Right ventricle myocardium superior (tissue), 1 donor: ENCODE measurements at places on chromosomes 7 and 10.

DNA sequence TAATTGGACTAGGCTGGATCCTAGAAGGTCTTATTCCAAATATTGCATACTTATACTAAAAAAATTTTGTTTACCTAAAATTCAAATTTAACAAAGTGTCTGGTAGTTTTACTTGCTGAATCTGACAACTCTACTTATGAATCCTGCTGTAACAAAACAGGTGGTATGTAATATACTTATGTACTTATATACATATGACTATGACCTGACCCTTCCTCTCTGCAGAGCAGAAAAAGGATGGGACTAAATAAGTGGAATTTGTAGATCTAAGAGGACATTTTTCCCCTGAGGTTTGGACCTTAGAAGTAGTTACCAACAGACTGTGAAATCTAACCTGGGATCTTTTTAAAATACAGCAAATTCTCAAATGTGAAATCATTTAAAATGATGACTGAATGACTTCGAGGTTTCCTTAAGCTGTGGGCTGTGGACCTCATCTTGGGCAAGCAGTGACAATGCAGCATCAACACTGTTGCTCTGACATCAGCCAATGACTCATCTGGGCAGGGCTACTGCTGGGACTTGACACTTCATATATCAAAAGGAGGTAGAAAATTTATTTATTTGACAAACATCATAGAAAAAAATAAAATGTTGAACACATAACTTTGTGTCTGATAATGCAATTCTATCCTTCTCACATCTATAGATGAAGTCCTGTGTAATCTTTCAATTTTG, 73.6 kb downstream of the RELN start:
- no peak for DNase-seq

GRCh38 chr7:28067171-28067570, 113.4 kb downstream of the JAZF1 start:
- DNase-seq = no peak

- DNase-seq = no peak
Observed at GRCh38 chr10:22605168-22605567, 109.2 kb downstream of the PIP4K2A start.

DNA sequence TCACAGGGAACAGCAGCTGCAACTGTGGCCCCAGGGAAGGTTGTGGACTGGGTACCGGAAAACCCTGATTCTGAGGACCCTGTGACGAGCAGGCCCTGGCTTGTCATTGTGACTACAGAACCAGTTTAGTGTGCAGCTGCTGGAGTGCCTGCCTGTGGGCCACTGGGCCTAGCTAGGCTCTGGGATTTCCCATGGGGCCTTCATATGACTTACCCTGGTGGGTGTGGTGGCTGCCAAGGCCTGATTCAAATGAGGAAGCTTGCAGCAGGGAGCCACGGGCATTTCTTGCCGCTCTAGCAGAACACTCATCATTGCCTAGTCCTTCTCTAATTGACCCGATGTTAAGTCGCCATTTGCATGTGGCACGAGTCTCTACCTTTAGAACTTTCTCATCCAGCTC, 14.7 kb upstream of the CAMK2G start:
- peak; percentile 76 for DNase-seq

GRCh38 chr10:11011436-11011835, 6.2 kb upstream of the CELF2 start:
- DNase-seq = no peak

DNA sequence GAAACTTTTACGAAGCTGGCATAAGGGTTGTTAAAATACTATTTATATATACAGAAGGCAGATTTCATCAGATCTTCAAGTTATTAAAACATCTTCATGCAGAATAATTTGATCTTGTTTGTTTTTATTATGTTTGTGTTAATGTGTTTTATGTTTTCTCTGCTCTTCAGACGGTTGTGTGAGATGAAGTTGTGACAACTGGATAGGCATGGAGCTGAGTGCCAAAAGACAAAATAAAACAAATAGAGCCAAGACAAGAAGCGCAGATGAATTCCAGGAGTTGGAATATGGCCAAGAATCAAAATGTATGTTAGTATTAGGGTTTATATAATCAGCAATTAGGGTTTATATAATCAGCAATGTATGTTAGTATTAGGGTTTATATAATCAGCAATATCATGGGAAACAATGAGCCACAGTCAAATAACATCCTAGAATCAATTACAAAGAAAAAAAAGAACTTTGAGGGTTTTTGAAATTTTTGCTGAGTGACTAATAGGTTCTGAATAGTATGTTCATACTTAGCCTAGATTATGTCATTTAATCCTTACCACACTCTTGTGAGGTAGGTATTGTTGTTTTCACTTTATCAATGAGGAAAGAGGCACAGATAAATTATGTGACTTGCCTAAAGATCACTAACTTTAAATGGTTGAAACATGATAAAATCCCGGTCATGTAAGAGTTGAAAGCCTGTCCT, 488.0 kb upstream of the STEAP1 start:
- no peak for DNase-seq

- DNase-seq = no peak
Observed at GRCh38 chr7:74063646-74064045, 20.0 kb upstream of the LIMK1 start.

DNA sequence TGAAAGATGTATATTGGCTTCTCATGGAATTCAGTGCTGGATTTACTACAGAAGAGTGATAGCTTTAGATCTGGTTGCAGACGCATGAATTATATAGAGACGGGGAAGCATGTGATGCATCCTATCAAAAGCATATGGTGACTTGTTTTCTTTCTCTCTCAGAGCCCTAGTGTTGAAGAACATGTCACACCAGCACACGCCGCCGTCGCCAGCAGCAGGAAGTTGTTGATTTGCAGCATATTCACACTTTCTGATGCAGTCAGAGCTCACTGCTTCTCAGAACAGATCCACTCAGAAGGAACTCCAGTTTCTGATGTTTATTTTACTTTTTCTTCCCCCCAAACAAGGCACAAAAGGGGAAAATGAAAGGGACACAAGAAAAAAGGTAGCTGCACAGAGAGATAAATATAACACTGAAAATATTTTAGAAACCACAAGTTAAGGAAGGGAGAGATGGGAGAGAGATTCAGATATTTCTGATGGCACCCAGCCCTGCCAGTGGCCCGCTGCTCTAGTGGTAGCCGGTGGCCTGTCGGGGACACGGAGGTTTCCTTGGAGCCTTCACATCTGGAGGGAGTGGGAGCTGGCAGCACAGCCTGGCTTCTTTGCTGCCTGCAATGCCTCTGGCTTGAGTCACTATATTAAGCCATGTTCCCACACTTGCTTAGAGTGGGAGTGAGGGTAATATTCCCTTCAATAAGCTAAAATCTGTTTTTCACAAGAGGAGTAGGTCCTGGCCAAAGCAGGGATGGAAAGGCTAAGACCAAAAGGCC, 123.2 kb downstream of the NRP1 start:
- DNase-seq = peak; percentile 74

DNA sequence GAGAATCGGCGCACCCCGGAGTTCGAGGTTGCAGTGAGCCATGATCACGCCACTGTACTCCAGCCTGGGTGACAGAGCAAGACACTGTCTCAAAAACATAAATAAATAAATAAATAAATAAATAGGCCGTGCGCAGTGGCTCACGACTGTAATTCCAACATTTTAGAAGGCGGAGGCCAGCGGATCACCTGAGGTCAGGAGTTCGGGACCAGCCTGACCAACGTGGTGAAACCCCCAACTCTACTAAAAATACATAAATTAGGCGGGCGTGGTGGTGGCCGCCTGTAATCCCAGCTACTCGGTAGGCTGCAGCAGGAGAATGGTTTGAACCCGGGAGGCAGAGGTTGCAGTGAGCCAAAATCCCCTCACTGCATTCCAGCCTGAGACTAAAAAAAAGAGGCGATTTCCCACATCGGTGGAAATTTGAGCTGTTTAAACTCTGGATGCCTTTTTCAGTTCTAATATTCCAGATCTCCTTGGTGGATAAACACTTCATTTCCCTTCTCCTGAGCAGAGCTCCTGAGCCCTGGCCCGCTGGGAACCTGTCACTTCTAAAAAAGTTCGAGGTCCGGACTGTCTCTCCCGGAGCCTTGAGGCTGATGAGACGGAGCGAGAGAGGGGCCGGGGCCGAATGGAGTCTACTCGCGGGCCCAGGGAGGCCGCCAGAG, 2.0 kb upstream of the NFKB2 start:
- no peak for DNase-seq

DNA sequence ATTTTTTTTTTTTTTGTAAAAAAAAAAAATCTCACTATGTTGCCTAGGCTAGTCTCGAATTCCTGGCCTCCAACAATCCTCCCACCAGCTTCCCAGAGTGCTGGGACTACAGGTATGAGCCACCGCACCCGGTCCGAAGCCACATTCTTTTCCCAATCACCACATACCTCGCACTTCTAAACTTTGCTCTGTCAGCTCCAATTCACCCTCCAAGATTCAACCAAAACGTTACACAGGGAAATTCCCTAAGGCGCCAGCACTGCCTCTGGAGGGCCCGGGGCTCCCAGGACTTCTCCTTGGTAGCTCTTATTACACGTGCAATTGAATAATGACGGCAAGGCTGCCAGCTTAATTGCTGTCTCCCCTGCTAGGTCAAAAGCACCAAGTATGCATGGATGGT, 10.3 kb upstream of the DNAAF5 start:
- no peak for DNase-seq

DNA sequence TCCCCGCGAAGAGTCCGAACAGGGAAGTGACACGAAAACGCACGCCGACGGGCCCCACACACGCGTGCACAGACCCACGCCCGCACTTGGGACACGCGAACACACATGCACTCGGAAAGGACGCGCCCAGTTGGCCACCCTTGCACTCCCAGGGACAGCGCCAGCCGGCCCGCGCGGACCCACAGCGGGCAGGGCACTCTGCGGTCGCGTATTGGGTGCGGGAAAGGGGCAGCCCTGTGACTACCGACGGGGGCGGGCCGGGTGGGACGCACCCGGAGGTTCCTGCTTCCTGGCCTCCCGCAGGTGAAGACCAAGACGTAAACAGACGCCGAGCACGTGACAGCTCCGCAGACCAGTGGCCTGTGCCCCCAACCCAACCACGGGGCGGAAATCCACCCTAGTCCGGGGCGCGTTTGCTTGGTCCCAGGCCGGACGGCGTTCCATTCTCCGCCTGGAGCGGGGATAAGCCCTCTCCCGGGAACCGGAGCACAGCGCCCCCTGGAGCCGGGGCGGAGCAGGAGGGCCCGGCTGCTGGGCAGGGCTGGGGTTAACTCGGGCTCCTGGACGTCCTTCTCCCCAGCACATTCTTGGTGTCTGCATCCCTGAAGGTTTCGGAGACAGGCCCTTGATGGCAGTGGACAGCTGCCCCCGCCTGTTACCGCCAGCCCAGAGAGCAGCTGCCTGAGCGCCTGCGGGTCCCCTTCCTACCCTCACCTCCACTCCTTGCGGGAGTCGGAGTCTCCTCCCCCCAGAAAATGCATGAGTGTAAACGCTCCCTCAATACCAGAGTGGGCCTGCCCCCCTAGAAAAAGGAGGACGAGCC, 2.0 kb upstream of the LZTS2 start:
- peak; percentile 87 for DNase-seq

DNA sequence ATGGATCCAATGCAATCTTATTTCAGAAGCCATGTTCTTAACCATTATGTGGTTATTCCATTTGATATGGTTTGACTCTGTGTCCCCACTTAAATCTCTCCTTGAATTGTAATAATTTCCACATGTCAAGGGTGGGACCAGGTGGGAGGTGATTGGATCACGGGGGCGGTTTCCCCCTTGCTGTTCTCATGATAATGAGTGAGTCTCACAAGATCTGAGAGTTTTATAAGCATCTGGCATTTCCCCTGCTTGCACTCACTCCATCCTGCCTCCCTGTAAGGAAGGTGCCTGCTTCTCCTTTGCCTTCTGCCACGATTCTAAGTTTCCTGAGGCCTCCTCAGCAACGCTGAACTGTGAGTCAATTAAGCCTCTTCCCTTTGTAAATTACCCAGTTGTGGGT, 32.0 kb upstream of the TSPAN13 start:
- DNase-seq = no peak

GRCh38 chr7:77428777-77429231, 12.7 kb upstream of the GSAP start:
- DNase-seq = no peak

DNA sequence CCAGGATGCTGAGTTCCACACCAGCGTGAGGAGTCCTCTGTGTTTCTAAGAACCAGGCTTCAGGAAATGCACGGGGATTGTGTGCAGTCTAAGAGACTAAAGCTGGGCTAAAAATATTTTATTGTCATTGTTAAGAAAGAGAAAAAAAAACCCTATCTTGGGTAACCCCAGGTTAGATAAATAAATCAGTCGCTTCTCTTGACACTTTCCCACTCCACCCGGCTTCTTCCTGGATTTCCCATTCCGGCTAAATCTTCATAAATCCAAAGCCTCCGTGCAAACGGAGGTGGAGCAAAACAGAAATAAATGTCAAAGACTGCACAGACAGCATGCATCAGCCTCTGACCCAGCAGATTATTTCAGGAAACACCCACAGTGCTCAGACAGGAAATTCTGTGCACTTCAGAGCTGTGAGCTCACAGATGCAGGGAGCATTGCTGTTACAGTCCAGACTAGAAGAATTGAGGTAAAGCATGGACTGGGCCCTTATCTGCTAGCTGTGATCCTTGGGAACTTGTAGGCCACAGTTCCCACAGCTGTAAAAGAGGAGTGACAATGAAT, 44.8 kb upstream of the GRID1 start:
- DNase-seq = no peak

GRCh38 chr10:33258967-33259366, 75.5 kb downstream of the NRP1 start:
- DNase-seq = no peak

DNA sequence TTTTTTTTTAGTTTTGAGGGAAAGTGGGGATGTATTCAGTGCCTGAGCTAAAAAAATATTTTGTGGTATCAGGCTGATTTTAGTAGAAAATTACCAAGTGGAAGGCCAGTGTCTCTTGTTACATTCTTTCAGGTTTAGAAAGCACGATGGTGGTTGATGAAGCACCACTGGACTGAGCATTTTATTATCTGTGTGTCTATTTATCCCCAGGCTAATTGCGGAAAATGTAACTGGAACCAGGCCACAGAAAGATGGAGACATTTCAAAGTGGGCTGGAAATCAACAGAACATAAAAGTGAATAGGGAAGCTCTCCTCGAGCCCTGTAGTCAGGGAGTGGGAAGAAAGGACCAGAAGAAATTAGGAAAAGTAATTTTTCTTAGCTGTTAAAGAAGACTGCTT, 261.0 kb downstream of the STK31 start:
- DNase-seq = no peak
